Head of caudate nucleus (tissue), 42 donors: ENCODE measurements at places on chromosomes 7 and 10.

- no peak for DNase-seq
Observed at GRCh38 chr10:102753718-102754117, 10.0 kb downstream of the WBP1L start.

DNA sequence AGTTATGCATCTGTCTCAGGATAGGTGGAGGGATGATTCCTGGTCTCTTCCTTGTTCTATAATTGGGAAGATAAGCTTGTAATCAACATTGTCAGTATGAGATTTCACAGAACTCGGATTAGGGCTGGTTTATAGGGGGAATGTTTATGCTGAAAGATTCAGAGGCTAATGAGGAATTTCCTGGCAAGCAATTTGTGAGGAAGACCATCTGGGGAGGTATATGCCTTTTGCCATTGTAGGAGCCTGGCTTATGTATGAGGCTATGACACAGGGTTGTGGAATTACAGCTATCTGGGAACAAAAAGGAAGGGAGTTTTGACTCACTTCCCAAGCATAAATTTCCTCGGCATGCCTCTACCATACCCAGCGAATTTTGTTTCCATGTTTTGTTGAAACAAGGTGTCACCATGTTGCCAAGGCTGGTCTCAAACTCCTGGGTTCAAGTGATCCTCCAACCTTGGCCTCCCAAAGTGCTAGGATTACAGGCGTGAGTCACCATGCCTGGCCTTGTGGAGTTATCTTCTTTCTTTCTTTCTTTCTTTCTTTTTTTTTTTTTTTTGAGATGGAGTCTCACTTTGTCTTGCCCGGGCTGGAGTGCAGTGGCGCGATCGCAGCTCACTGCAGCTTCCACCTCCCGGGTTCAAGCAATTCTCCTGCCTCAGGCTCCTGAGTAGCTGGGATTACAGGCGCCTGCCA lies 1.6 kb upstream of the COPS6 start:
- no peak for DNase-seq

DNA sequence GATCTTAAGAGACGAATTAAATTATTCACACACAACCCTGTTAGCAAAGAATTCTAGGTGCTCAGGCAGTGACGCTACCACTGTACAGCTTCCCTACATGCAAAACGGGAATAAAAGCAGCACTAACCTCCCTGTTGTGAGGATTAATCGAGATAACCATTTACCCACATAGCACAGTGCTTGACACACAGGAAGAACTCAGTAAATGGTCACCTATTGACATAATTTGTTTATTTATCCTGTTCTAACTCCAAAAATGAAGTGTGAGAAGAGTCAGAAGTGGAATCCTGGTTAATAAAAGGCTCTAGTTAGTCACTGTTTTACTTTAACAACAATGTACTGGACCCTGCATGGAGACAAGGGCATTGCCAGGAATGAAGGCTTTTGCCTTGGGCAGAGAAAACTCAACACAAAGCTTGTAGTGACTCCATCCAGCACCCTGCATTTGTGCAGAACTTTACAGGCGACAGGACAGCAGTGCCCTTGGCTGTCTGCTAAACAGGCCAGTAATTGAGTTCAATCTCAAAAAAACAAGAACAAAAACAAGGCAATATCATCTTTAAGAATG lies 103.8 kb downstream of the SORBS1 start:
- DNase-seq, result no peak

DNA sequence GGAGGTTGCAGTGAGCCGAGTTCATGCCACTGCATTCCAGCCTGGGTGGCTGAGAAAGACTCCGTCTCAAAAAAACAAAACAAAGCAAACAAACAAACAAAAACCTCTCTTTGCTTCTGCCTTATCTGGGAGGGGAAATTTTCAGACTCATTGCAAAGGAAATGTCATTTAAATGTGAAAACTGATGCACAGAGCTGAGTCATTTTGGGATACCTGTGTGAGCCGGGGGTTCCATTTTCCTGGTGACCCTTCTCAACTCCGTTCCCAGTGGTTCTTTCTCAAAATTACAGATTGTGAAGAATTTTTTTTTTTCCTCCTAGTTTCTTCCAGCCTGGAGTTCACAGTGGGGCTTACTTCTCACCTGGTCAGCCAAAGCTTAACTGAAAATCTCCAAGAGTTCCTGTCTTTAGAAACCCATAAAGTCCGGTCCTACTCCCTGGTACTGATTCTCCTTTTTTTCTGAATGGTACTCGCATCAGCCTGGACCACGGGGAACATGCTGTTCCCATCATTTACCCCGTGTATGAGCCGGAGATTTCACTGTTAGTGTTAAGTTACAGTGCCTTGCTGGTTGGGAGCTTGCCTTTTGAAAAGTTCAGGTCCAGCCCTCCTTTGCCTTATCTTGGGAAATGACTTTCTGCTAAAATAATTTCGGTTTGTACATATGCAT lies 56.9 kb downstream of the RBM20 start:
- DNase-seq, result no peak

GRCh38 chr7:12031638-12032037 lies 179.5 kb upstream of the TMEM106B start:
- no peak for DNase-seq

- DNase-seq, result no peak
Observed at GRCh38 chr10:17348501-17349349, 105.7 kb downstream of the ST8SIA6 start.

DNA sequence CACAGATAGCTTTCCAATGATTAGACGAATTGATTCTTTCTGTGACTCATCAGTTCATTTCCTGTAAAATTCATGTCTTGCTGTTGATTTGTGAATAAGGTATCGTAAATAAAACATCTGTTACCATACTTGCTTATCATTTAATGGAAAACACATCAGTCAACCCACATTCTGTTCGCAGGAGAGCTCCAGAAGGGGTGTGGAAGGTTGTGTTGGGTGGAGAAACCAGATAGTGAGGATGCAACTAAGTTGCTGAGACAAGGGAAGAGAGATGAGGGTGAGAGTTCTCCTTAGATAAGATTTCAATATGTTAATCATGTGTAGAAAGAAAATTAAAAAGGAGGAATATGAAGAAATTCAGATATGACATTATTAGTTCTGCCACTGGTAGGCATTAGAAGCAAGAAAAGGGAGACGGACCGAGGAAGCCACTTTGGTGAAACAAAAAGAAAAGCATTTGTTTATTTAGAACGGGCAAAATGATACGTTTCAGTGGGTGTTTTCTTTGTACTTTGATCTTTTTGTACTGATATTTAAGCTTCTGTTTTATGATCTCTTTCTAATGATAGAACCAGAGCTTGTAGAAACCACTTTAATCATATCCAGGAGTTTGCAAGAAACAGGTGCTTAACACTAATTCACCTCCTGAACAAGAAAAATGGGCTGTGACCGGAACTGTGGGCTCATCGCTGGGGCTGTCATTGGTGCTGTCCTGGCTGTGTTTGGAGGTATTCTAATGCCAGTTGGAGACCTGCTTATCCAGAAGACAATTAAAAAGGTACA lies 7.8 kb downstream of the CD36 start:
- no peak for DNase-seq

- no peak for DNase-seq
Observed at GRCh38 chr7:120373174-120373573, 100.2 kb downstream of the KCND2 start.

- DNase-seq, result no peak
Observed at GRCh38 chr7:38224392-38224791, 46.3 kb downstream of the STARD3NL start.

GRCh38 chr7:84800846-84801245 lies 386.0 kb downstream of the SEMA3D start:
- no peak for DNase-seq

DNA sequence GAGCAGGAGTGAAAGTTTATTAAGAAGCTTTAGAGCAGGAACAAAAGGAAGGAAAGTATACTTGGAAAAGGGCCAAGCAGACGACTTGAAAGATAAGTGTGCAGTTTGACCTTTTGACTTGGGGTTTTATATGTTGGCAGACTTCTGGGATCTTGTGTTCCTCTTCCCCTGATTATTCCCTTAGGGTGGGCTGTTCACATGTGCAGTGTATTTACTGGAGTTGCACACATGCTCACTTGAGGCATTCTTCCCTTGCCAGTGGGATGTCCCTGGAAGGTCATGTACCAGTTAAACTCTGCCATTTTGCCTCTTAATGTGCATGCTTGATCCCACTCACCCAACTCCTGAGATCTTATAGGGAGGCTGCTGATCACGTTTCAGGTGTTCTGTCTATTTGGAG lies 23.4 kb upstream of the ARHGAP12 start:
- DNase-seq, result no peak

DNA sequence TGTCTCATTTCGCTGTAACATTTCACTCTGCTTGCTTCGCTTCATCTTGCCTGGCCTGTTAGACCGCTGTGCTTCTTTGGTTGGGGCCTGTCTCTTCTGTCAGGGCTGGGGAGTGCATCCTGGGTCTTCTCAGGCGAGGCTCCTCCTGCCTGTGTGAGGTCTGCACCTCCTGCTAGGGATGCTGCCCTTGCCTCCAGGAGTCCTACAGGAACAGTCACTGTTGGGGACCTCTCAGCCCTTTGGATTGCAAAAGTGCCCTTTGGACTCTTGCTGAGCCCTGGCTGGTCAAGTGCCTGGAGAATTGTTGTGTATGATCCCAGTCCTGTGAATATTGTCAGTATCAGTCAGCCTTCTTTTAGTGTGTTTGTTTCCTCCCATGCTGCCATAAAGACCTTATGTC lies 84.1 kb downstream of the MDFIC start:
- no peak for DNase-seq

DNA sequence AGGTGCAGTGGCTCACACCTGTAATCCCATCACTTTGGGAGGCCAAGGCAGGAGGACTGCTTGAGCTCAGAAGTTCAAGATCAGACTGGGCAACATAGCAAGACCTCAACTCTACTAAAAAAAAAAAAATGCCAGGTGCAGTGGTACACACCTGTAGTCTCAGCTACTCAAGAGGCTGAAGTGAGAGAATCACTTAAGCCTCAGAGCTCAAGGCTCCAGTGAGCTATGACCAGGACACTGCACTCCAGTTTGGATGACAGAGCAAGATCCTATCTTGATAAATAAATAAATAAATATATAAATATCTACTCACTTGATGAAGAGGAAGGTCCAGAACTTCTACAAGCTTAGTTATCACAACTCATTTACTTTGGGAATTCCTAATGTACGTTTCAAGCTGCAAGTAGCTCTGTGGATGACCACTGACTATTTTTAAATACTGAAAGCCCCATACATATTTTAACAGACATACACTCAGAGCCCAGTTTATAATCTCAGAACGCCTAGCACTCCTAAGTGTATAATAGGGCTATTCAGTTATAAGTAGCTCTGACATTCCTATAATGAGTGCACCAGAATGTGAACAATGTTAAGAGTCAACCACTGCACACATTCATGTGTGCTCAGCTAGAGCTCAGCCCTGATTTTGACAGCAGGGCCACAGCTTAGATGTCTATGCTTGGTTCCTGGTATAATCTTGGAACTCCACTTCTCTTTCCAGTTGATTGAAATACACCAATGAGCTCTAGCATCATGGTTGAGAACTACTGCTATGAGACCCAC lies 119.1 kb downstream of the CUBN start:
- DNase-seq, result no peak

DNA sequence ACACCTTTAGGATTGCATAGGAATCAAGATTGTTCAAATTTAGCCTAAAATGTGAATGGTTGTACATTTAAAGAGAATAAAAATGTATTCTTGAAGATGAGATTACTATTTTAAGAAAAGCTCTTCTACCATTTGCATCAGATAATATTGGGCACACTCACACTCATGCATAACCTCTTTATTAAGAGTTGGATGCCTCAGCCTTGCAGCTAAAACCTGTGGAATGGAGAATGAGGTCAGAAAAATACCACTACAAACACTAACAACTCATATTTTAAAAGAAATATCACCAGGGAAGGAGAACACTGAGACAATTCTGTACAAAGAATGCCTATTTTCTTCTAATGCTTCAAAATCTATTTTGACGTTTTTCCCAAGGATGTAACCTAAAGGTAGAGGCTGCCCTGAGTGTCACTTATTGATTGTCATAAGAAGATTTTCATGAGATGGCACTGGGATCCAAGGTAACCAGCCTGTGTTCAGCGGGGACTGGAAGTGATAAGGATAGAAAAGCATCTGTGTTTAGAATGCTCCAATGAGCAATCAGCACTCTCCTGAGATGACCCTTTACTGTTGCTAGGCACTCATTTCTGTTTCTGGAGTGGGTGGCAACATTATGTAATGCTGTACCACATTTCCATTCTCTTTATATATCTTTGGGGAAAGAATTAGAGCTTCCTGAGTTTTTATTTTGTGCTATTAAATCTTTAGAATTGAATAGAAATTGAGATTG lies 26.6 kb downstream of the REEP3 start:
- no peak for DNase-seq

DNA sequence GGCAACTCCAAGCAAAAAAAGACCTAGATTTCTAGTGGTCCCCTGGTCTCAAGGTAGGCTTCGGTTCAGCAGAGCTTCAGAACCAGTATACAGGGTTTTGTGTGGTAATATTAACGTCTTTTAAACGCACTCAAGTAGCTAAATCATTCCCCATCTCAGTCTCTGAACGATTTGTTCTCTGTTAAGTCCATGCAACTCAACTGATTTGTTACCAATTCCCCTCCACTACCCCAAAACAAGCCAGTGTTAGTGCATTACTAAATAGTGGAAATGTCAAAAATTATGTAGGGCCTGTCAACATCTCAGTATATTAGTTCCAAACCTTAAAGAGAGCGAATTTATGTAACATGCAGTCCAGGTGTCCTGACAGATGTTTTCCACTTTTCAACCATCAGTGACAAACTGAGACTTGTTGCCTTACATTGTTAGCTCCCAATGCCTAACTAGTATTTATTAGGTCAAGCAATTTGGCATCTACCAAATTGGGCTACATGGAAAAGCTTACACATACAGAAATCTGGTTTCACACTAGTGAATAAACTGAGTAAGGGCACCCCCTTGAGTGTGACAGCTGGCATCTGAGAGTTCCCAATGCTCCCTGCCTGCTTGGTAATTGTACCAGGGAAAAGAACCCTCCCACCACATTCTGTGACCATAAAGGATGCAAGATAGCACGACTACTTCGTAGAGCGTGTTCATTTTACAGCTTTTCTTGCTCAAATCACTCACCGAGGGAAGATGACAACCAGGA lies 12.2 kb downstream of the HNRNPA2B1 start:
- DNase-seq, result no peak

DNA sequence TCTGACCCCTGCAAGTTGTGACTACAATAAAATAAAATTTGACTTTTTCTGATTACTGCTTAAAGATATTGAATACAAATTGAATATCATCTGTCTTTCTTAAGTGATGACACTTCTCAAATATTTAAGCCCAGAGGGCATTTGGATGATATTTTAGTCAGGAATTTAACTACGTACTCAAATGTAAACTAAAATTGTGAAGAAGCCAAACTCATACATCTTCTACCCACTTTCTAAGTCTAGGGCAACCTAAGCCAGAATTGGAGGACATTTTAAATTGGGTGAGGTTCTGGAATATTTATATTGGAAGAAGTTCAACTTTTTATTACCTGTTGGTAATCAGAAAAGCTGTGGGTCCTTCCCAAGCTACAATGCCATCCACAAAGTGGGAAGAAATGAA lies 149.1 kb upstream of the WDR11 start:
- DNase-seq, result no peak
